CD4-positive, alpha-beta T cell treated with Interleukin-6 for 4 hours (primary cell): ENCODE measurements at places on chromosomes 4 and X.

GRCh38 chr4:7980036-7980435, 40.4 kb upstream of the AFAP1 start:
- DNase-seq, result no peak

DNA sequence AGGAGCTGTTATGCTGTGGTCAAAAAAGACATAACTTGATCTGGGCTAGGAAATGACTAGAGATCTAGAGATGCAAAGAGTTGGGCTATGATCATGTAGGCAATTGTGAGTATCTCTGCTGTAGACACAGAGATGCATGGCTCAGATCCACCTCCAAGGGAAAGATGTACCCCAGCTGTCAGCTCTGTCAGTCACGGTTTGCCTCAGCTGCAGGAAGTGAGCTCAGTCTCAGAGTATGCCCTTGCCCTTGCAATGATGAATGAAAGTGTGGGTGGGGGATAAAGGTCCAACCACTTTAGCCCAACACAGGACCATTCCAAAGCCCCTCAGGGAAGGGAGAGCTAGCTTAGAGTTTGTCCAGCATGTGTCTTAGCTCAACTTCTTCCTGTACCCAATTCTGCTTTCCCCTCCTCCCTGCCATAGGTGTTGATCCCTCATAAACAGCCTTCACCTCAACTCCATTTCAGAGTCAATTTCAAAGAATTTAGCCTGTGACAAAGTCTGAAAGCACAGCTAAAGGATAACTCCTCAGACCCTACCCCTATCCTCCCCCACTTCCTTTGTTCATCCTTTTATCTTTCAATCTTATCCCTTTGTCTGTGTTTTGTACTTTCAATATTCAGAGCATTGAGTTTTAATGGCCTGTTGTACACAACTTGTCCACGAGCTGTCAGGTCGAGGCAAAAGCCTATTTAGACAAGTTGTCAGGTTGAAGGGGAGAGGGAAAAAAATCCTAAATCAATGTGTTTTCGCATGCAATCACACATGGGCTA, 90.6 kb downstream of the MID1IP1 start:
- peak; percentile 7 for DNase-seq

- no peak for DNase-seq
These were observed 320.6 kb downstream of the ADGRL3 start for GRCh38 chr4:61520681-61521160.

GRCh38 chrX:19342331-19342906, 1.3 kb upstream of the PDHA1 start:
- no peak for DNase-seq

- DNase-seq, result no peak
These were observed 90.8 kb downstream of the ZNF330 start for GRCh38 chr4:141311246-141312204.

- DNase-seq, result no peak
These were observed 966 bp downstream of the PDGFC start for GRCh38 chr4:156970501-156971164.

DNA sequence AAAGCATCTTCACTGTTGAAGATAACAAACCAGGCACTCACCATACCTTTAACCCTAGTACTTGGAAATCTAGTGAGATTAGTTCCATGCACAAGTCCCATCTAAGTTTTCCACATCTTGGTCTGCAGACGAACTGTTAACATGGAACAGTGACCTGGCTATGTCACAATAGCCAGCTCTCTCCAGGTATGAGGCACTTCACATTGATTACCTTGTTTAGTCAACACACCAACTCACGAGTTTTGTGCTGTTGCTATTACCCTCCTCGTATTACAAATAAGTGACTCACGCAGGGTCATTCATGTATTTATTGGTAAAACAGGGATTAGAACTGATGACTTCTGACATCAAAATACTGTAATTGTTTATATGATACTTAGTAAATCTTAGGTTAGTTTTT, 36.4 kb upstream of the FRAS1 start:
- no peak for DNase-seq

DNA sequence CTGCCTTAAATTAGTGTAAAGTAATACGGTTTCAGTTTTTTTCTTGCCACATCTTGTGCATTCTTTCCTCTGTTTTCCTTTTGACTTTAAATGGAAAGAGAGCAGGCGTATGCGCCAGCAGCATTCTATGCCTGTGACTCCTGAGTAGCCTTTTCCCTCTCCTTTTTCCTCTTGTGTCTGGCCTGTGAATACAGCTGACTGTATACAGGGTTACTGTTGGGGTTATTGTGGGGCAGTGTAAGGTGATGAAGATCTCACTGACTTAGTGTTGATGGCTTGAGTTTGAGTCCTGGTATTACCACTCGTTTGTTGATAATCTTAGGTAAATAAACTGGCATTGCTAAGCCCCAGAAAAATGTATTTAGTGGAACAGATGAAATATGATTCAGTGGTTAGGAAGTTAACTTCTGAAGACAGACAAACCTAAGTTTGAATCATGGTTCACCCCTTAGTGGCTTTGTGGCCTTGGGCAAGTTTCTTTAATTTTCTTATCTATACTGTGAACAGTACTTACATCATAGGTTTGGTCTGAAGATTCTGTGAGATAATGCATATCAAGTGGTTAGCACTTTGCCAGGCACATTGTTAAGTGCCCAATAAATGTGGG, 105.1 kb downstream of the FNIP2 start:
- no peak for DNase-seq

- no peak for DNase-seq
These were observed 13.9 kb upstream of the GTPBP6 start for GRCh38 chrX:332496-332860.

DNA sequence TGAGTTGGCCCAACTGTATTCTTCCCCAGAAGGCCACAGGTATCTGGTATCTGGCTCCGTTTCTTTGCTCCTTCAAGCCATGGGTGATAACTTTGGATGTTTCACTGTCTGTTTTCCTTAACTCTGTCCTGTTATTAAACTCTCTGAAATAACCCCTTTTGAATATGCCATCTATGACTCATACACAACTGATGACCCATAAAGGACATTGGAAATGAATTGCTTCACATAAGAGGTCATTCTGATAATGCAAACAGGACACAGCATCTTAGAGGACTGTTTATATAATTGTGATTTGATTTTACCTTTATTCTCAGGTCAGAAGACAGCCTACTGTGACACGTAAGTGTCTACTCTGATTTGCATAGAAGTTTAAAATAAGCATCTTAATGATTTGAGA, 227.7 kb downstream of the VEGFC start:
- DNase-seq, result no peak

- DNase-seq, result no peak
These were observed 95.6 kb upstream of the SLC4A4 start for GRCh38 chr4:71243091-71243833.

- DNase-seq, result no peak
These were observed 368.8 kb downstream of the GASK1B start for GRCh38 chr4:157803845-157804521.

- peak; percentile 10 for DNase-seq
These were observed 4.7 kb downstream of the RIPPLY1 start for GRCh38 chrX:106898462-106898861.

DNA sequence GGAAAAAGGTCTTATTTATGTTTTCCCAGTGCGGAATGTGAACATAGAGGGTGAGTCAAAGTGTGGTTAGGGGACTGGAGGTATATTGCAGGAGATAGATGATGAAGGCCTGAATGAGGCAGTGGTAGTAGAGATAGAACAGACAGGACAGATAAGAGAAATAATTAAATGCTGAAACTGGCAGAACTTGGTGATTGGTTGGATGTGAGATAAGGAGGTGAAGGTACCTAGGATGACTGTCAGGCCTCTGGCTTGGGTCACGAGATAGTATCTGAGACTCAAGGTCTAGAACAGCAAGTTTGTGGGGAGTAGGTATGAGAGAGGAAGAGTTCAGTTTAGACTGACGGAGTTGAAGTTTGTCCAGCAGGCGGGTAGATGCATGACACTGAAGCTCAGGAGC, 3.5 kb downstream of the MND1 start:
- no peak for DNase-seq

DNA sequence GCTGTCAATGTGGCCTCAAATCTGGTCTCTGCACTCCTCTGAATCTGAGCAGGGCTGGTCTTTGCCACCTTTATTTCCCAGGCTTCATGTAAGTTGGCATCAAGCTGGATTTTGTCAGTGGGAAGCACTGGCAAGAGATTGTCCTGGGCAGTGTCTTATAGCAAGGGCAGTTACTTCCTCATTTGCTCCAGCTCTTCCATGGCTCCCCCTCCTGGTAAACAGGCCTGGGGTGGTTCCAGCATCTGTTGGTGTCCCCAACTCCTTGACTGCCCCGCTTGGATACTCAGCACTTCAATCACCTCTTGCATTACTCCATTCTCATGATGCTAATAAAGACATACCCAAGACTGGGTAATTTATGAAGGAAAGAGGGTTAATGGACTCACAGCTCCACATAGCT, 15.0 kb upstream of the REST start:
- DNase-seq, result no peak

DNA sequence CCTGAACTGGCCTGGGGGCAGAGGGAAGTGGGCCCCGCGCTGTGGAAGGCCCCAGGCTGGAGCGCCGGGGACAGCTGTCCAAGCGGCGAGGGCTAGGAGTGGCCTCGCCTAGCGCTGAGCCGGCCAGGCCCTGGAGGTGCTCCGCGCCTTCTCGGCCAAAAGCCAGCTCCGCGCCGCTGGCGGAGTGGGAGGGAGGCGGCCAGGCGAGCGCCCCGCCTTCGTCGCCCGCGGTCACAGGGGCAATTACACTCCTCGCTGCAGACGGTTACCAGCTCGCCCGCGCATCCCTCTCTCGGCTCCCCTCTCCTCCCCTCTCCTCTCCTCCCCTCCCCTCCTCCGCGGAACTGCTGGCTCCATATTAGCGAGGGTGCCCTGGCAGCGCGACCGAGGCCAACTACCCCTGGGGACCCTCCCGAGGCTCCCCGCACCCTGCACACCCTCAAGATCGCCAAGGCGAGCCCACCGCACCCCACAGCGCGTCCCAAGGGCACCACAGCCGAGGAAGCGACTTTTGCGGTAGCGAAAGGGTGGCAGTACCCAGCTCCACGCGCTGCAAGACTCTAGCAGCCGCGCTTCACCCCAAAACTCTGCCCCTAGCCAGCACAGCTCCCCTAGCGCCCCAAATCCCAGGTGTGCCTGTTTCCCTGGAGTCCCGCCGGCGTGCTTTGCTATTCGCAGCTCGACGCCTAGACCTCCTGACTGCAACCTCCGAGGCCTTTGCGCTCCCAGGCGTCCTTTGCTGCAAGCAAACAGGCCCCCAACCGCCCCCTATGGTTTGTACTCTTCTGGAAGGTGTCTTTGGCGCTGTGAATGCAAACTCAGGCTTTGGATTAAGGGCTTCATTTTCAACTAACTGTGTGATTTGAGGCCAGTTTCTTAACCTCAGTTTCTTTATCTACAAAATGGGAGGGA, 91.4 kb downstream of the BCOR start:
- DNase-seq, result peak; percentile 56

DNA sequence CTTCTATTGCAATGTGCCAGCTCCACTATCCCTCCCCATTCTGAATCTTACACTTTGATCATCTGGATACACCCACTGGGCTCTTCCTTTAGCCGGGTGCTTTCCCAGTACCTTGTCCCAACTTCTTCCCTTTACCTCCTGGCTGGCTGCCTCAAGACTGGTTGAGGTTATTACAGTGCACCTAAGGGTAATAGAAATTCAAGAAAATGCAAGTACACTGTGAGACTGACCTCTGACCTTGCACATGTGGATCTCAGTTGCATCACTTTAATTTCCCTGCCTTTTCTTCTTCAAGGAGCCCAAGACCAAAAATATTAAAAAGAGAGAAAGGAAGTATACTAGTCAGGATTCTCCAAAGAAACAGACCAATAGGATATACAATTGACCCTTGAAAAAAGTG, 53.9 kb upstream of the NOCT start:
- no peak for DNase-seq

- DNase-seq, result no peak
These were observed 404.1 kb downstream of the MAPK10 start for GRCh38 chr4:85955620-85956292.

GRCh38 chr4:185794637-185795036, 17.4 kb downstream of the SORBS2 start:
- no peak for DNase-seq

- no peak for DNase-seq
These were observed 50.5 kb upstream of the NDST3 start for GRCh38 chr4:117983541-117984365.

- DNase-seq, result no peak
These were observed 215.6 kb upstream of the GYPA start for GRCh38 chr4:144355811-144356757.

DNA sequence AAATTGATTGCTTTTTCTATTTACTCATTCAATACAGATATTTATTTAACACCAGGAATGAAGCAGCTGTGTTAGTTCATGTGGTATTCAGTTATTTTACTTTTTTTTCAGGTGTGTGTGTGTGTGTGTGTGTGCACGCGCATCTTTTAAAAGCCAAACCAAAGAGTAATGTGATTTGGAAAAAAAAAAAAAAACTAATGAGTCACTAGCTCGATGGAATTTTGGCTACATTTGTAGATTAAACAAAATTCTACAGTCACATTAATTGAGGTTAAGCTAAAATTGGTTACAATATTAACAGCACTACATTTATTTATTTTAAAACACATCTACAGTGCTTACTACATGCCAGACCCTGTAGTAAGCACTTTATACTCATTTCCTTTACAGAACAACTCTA, 66.8 kb downstream of the HHIP start:
- no peak for DNase-seq

DNA sequence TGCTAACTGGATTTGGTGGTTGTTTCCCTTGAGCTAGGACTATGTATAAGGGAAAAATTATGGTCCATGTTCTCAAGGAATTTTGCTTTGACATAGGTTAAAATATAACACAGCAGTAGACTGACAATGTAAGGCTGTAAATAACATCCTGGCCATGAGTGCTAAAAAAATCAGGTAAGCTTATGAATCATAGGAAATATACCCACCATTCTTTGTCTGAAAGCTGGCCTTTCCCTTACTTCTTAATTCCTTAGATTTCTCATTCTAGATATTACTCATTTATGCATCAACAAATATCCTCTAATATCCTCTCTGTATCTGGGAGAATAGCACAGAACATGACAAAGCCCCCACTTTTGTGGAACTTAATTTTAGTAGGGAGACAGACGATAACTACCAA, 6.8 kb upstream of the CHRNA9 start:
- no peak for DNase-seq

GRCh38 chrX:15475021-15475420, 18.1 kb downstream of the PIR start:
- no peak for DNase-seq

GRCh38 chr4:40662962-40663604, 33.4 kb upstream of the RBM47 start:
- no peak for DNase-seq

DNA sequence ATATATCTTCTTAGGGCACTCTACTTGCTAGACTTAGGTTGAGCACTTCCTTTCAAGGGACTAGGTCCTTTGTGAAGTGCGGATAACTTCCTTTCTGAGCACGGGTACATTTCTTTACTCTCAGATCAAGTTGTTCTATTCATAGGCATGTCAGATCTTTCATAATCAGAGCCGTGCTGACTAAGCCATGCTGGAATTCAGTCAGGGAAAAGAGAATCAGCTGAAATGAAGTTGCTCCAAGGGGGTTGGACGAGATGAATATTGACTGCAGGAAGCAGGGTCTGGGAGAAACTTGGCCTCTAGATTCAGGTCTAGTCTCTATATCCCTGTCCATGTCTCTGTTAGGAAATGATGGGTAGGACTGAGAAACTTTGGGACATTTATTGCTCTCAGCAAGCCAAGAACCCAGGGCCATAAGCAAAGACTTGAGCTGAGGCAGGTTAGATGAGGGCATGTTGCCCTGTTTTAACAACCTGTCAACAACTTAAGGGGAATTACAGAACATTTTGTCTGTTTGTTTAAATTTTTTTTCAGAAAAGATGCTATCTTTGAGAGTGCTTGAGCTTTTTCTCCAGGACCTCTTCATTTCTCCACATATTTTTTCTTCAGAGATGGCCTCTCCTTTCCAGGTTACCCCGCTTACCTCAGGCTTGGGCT, 28.3 kb downstream of the AREG start:
- DNase-seq, result no peak
